Astrocyte (in vitro differentiated cells and primary cell): ENCODE measurements at places on chromosomes 7 and 10. TPM values are rescaled to one million over a fixed set of nuclear protein-coding genes. Genes with fewer than 3 reads are reported as not detected.

The SAP25 gene
- 1.4 and 1.9 TPM in 2 replicates for total RNA-seq

The GLRX3 gene
- 116 and 137 TPM in 2 replicates for total RNA-seq

The PDZD7 gene
- total RNA-seq: 2.2 and 4.5 TPM in 2 replicates

The GBX1 gene
- not detected in 2 replicates for total RNA-seq

The KEL gene
- total RNA-seq: 0.96 TPM in 1 of 2 replicates, not detected in the other

The TRIM4 gene
- total RNA-seq: 4.1 and 4.6 TPM in 2 replicates

The PRKG1 gene
- 2.8 and 3.1 TPM in 2 replicates for total RNA-seq

DNA sequence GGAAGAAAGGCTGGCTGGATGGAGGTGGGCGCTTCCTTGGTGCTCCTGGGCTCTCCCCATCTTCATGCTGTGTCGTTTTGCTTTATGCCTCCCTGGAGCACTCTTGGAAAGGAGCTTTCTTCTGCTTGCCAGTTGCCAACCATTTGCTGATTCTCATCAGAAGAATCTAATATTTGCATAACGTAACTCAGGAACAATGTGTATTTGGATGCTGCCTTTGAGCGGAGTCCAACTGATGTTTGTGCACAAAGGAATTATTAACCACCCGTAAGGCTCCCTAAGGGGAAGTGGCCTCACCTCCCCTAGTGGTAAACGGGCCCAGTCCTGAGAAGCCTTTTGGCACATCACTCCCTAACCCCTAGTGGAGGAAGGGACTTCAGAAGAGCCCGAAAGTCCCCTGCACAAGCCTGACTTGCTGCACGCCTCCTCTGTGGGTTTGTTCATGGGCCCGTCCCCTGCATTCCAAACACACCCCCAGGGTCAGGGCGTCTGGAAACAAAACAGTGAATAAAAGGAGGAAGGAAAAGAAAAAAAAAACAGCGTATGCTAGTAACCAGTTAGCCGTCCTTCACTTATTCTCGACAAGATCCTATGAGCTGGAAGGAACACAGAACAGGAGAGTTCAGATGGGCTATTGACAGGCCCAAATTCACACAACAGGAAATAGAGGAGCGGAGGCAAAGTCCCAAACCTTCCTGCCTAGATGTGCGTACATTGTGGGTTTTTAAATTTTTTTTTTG lies 602.2 kb downstream of the LRMDA start:
- no peaks in the 10 kb centered on the region for H3K36me3 ChIP-seq
- no peak overlapping the region for H3K27ac ChIP-seq
- H3K4me1 ChIP-seq: peaks cover 15% of the 10 kb centered on the region
- DNase-seq: peak; percentile 69
- H3K27me3 ChIP-seq: no peaks in the 10 kb centered on the region
- no peak overlapping the region for H3K4me3 ChIP-seq

DNA sequence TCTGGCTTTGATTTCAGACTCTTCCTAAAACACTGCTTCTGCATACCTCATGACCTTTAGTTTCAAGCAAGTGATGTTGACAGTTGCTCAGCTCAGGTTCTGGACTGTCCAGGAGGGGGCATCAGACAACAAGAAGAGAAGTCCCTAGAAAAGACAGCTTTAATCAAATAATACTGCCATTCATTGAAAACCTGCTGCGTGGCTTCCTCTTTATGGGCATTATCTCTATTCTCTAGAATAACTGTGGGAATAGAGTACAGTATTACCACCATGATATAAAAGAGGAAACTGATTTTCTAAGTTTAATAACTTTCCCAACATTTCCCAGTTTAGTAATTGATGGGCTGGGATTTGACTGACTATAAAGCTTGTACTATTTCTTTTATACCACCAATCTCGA lies 170.4 kb downstream of the SNX13 start:
- H3K27ac ChIP-seq: no peak overlapping the region
- peaks cover 21% of the 10 kb centered on the region for H3K4me1 ChIP-seq
- no peaks in the 10 kb centered on the region for H3K27me3 ChIP-seq
- H3K4me3 ChIP-seq: no peak overlapping the region
- H3K36me3 ChIP-seq: no peaks in the 10 kb centered on the region
- DNase-seq: peak; percentile 38

GRCh38 chr7:157718303-157719007 lies 381.7 kb downstream of the DNAJB6 start:
- H3K4me3 ChIP-seq: no peak overlapping the region
- no peaks in the 10 kb centered on the region for H3K36me3 ChIP-seq
- no peaks in the 10 kb centered on the region for H3K27me3 ChIP-seq

GRCh38 chr7:24038993-24039392 lies 245.0 kb upstream of the NPY start:
- DNase-seq: no peak
- H3K36me3 ChIP-seq: no peaks in the 10 kb centered on the region
- H3K27me3 ChIP-seq: no peaks in the 10 kb centered on the region
- H3K27ac ChIP-seq: no peak overlapping the region

DNA sequence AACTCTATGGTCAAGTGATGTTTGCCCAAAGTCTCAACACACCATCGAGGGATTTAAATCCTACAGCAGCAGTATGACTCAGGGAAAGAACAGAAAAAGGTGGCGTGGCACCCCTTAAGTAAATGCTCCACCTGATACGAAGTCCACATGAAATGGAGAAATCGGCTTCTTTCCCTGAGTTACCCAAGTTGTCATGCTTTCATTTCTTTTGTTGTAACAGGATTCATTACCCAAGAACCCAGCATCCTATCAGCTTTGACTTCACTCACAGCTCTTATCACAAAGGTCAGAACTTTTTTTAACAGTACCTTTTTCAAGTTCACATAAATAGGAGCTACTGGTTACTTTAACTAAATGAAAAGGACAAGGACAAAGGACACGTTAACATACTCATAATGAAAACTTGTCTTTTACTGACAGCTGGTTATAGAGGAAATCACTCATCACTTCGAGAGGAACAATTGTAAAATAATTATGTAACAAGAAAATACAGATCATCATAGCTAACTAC lies 219.8 kb upstream of the FRMD4A start:
- H3K4me1 ChIP-seq: peaks cover 17% of the 10 kb centered on the region
- H3K27ac ChIP-seq: no peak overlapping the region
- no peaks in the 10 kb centered on the region for H3K36me3 ChIP-seq
- no peak for DNase-seq
- no peak overlapping the region for H3K4me3 ChIP-seq

DNA sequence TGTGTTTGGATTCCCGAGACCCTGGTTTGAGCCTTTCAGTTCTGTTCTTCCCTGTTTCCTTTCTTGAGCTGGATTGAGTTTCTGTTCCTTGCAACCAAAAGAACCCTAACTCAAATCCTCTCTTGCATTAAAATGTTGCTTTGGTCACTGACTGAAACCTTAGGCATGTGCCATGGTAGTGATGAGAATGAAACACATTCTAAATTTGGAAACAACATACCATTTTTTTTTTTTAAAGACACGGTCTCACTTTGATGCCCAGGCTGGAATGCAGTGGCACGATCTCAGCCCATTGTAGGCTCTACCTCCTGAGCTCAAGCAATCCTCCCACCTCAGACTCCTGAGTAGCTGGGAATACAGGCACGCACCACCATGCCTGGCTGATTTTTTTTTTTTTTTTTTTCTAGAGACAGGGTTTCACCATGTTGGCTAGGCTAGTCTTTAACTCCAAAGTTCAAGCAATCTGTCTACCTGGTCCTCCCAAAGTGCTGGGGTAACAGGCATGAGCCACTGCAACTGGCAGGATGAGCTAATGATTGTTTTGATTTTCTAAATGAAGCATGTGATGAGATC lies 8.4 kb downstream of the THAP5 start:
- peak; percentile 26 for DNase-seq
- no peaks in the 10 kb centered on the region for H3K4me1 ChIP-seq
- H3K27ac ChIP-seq: no peak overlapping the region
- no peaks in the 10 kb centered on the region for H3K27me3 ChIP-seq
- no peak overlapping the region for H3K4me3 ChIP-seq
- H3K36me3 ChIP-seq: peaks cover 5% of the 10 kb centered on the region

DNA sequence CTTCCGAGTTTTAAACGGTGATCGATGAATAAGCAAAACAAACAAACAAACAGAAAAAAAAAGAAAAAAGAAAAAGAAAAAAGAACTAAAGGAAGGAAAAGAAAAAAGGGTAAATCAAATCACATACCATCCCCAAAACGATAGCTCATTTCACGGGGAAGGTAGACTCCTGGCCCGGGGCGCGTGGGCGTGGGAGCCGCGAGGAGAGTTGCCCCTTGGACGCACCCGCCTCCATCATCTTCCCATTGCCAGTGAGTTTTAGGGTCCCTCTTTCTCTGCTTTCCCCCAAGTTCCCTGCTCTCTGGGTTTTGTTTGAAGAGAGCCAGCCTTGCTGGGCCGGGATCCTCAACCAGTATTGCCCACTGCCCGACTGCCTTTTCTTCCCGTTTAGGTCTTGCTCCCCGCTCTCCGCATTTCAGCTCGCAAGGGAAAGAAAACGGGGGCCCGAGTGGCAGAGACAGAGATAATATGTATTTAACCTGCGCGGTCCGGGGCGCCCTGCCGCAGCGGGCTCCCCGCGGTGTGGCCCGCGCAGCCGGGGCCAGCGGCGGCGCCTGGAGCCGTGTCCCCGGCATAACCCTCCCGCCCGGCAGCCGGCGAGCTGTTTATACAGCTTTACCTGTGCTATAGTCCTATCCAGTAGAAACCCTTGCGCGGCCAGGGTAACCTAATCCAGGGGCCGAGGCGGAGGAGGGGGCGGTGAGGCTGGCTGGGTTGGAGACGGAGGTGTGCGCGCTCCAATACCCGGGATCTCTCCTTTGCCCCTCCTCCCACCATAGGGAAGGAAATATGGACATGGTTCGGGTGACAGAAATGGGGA lies 5.2 kb upstream of the GATA3 start:
- peaks cover 88% of the 10 kb centered on the region for H3K27me3 ChIP-seq
- H3K36me3 ChIP-seq: no peaks in the 10 kb centered on the region
- peaks cover 18% of the 10 kb centered on the region for H3K4me1 ChIP-seq
- no peak overlapping the region for H3K27ac ChIP-seq

GRCh38 chr10:49759787-49760551 lies 2.2 kb downstream of the OGDHL start:
- no peak overlapping the region for H3K27ac ChIP-seq
- H3K4me1 ChIP-seq: peaks cover 4% of the 10 kb centered on the region
- H3K27me3 ChIP-seq: peaks cover 9% of the 10 kb centered on the region
- H3K4me3 ChIP-seq: no peak overlapping the region

DNA sequence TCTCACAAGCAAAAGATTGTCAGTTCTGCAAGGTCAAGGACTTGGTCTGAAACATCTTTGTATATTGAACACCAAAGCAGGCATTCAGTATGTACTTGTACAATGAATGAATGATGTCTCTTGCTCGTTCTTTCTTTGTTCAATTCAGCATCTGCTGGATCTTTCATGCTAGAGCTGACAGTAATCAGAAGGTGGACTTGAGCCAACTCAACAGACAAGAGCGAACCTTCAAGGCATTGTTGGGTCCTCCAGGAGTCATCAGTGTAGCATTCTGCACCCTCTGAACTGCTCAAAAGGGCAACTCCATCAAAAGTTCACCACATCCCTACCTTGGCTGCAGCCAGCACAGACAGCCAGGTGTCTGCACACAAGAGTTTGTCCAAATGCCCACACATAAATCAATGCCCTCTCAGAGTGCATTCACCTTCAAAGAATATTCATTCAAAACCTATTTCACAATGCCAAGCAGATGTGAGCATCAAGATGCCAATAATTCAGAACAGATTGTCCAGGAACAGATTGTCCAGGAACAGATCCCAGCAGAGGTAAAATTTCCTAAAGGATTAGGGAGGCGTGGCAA lies 386.7 kb downstream of the CALN1 start:
- no peaks in the 10 kb centered on the region for H3K27me3 ChIP-seq
- no peak overlapping the region for H3K4me3 ChIP-seq
- H3K27ac ChIP-seq: no peak overlapping the region
- no peak for DNase-seq
- H3K4me1 ChIP-seq: no peaks in the 10 kb centered on the region

- peak overlapping the region; percentile 42 for H3K27ac ChIP-seq
- H3K36me3 ChIP-seq: no peaks in the 10 kb centered on the region
- H3K4me1 ChIP-seq: peaks cover 13% of the 10 kb centered on the region
- peaks cover 10% of the 10 kb centered on the region for H3K27me3 ChIP-seq
- H3K4me3 ChIP-seq: peak overlapping the region; percentile 37
Observed at GRCh38 chr7:140200061-140200989, 23.5 kb upstream of the KDM7A start.

DNA sequence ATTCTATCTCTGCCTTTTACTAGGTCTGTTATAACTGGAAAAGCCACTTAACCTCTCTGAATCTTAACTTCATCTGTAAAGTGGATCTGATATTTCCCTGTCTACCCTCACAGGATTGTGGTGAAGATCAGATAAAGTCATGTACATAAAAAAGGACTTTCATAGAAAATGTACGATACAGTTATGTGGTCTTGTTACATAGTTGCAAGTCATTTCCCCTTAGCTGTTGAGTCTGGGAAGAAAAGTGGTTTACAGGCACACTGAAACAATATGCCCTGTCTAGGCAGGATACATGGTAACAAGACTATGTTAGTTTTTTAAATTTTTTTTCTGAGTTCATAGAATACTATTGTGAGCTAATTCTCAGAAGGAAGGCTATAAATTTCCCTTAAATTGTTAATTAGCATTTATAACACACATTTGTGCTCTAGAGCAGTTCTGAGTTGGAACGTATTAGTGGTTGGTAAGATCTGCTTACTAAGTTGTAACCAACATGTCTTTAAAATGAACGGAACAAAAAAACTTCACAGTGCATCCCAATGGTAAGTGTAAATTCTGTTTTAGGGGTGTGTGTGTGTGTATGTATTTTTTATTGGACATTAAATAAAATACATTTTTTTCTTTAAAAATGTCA lies 7.1 kb upstream of the GSTO1 start:
- no peaks in the 10 kb centered on the region for H3K27me3 ChIP-seq
- no peak overlapping the region for H3K4me3 ChIP-seq
- no peak overlapping the region for H3K27ac ChIP-seq
- DNase-seq: no peak

- H3K4me1 ChIP-seq: no peaks in the 10 kb centered on the region
- H3K36me3 ChIP-seq: peaks cover 4% of the 10 kb centered on the region
- H3K27ac ChIP-seq: no peak overlapping the region
- no peak for DNase-seq
Observed at GRCh38 chr10:73827346-73828089, 16.1 kb upstream of the NDST2 start.
